ENCODE measurements at places on chromosomes 11 and 22. TPM values are rescaled to one million over a fixed set of nuclear protein-coding genes. Genes with fewer than 3 reads are reported as not detected.
A peak's percentile ranks its signal among the peaks of the same experiment; 100 is the strongest.

OR52N4 gene
- not detected for total RNA-seq

PRRG4 gene
- not detected for total RNA-seq

MPZL2 gene
- not detected for total RNA-seq

ANKK1 gene
- not detected for total RNA-seq

DRD4 gene
- not detected for total RNA-seq

CCDC87 gene
- total RNA-seq = 0.18 TPM

SYCE3 gene
- not detected for total RNA-seq

SLC17A6 gene
- not detected for total RNA-seq

NXPE2 gene
- total RNA-seq = not detected

DNA sequence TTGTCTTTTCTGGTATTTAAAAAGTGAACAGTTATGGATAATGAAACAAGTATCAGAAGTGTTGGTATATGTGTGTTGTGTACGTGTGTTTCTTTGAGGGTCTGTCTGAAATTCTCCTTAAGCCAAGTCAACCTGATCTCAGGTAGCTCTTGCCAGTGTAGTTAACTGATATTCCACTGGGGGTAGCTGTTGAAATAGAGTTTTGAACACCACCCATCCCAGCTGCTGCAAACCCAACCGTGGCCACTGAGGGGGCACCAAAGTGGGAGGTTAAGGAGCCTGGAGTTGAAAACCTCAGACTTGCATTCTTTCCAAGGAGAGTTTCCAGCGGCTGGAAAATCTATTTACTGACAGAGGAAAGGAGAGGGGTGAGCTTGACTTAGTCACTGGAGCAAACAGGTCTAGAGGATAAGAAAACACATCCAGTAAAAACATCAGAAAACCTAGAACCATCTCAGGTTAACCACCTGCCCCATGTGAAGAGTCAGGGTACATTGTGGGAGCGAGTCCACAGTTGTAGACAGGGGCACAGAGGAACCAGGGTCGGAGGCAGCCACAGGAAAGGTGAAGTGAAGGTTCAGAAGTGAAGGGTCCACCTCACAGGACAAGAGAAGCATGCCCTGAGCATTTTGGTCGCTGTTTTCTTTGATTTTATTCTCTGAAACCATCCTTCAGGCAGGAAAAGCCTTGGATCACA, 8.8 kb upstream of the CUL5 start:
- H3K36me3 ChIP-seq = no peaks in the 10 kb centered on the region
- peak; percentile 28 for DNase-seq
- no peak overlapping the region for H3K27ac ChIP-seq
- H3K4me3 ChIP-seq = no peak overlapping the region
- no peaks in the 10 kb centered on the region for H3K4me1 ChIP-seq

- H3K4me3 ChIP-seq = no peak overlapping the region
- no peaks in the 10 kb centered on the region for H3K27me3 ChIP-seq
- H3K36me3 ChIP-seq = peaks cover 1% of the 10 kb centered on the region
Observed at GRCh38 chr22:46586123-46586519, 34.1 kb upstream of the GRAMD4 start.

GRCh38 chr11:73236854-73237253, 18.8 kb downstream of the P2RY2 start:
- peaks cover 17% of the 10 kb centered on the region for H3K4me1 ChIP-seq
- no peaks in the 10 kb centered on the region for H3K36me3 ChIP-seq
- H3K4me3 ChIP-seq = no peak overlapping the region
- H3K27ac ChIP-seq = no peak overlapping the region

DNA sequence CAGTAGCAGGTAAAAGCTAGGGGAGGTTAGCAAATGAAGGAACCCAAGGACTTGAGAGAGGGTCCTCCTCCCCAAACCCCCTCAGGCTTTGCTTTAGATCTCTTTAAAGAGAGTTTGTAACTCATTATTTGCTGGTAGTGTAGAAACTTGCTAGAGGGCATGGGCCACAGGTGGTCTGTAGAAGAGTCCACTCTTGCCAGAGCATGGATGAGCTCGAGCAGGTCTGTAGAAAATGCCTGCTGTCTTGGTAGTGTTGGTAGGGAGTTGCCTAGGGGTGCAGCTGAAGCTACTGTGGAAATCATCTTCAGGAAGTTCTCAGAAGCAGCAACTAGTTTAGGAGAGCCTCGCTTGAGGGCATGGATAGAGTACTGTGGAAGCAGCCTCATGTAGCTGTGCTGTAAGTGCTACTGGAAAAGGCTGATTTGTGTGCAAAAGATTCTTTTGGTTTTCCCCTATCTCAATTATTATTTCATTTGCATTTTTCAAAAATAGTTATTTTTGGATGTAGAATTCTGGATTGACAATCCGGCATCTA, 104.3 kb downstream of the TMEM135 start:
- no peaks in the 10 kb centered on the region for H3K4me1 ChIP-seq
- DNase-seq = no peak
- H3K27me3 ChIP-seq = no peaks in the 10 kb centered on the region
- H3K36me3 ChIP-seq = no peaks in the 10 kb centered on the region
- H3K4me3 ChIP-seq = no peak overlapping the region

DNA sequence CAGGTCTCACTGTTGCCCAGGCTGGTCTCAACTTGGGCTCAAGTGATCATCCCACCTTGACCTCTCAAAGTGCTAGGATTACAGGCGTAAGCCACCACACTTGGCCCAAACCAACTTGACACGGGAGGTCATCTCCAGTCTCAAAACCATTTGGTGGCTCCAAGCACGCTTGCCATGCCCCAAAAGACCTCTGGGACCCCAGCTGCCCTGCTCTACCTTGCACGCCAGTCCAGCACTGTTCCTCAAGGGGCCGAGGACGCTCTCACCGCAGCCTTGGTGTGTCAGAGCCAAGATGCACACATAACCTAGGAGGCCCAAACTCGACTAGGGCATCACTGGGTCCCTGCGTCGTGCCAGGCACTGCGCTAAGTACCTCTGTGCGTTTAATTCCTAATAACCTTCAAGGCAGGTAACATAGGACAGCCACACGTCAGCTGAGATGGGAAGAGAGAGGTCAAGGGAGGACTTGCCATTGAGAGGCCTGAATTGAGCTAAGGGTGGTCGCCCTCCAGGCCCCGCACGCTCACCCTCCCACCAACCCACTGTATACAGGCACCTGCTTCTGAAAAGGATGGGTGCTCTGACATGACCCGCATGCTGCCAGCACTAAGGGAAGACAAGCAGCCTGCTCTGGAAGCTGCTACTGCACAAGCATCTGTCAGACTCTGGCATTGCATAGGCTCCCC, 4.6 kb upstream of the GAS2L1 start:
- peaks cover 41% of the 10 kb centered on the region for H3K36me3 ChIP-seq
- no peak overlapping the region for H3K27ac ChIP-seq
- no peak overlapping the region for H3K4me3 ChIP-seq
- no peak for DNase-seq
- no peaks in the 10 kb centered on the region for H3K27me3 ChIP-seq
- peaks cover 2% of the 10 kb centered on the region for H3K4me1 ChIP-seq

DNA sequence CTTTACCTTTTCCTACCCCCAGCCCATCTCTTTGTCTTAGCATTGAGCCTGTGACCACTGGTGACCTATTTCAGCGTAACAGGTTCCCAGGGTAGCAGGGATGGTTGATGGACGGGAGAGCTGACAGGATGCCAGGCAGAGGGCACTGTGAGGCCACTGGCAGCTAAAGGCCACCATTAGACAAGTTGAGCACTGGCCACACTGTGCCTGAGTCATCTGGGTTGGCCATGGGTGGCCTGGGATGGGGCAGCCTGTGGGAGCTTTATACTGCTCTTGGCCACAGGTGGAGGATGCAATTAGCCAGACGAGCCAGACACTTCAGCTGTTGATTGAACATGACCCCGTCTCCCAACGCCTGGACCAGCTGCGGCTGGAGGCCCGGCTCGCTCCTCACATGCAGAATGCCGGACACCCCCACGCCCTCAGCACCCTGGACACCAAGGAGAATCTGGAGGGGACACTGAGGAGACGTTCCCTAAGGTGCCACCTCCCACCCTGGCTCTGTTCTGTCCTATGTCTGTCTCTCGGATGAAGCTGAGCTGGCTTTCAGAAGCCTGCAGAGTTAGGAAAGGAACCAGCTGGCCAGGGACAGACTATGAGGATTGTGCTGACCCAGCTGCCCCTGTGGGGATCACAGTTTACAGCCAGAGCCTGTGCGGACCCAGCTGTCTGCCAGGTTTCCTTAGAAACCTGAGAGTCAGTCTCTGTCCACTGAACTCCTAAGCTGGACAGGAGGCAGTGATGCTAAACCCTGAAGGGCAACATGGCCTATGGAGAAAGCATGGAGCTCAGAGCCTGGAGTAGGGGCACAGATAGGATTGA, 29.8 kb downstream of the PIK3IP1 start:
- no peaks in the 10 kb centered on the region for H3K4me1 ChIP-seq
- H3K4me3 ChIP-seq = no peak overlapping the region
- DNase-seq = no peak
- no peak overlapping the region for H3K27ac ChIP-seq

- peaks cover 6% of the 10 kb centered on the region for H3K36me3 ChIP-seq
- peak overlapping the region; percentile 71 for H3K4me3 ChIP-seq
- peaks cover 8% of the 10 kb centered on the region for H3K4me1 ChIP-seq
- peak overlapping the region; percentile 47 for H3K27ac ChIP-seq
- no peak for DNase-seq
Observed at GRCh38 chr11:64285885-64286800, 495 bp downstream of the GPR137 start.

- no peak for DNase-seq
- H3K4me3 ChIP-seq = no peak overlapping the region
- H3K36me3 ChIP-seq = no peaks in the 10 kb centered on the region
- peaks cover 3% of the 10 kb centered on the region for H3K27me3 ChIP-seq
Observed at GRCh38 chr22:19550382-19550781, 26.2 kb upstream of the CLDN5 start.

DNA sequence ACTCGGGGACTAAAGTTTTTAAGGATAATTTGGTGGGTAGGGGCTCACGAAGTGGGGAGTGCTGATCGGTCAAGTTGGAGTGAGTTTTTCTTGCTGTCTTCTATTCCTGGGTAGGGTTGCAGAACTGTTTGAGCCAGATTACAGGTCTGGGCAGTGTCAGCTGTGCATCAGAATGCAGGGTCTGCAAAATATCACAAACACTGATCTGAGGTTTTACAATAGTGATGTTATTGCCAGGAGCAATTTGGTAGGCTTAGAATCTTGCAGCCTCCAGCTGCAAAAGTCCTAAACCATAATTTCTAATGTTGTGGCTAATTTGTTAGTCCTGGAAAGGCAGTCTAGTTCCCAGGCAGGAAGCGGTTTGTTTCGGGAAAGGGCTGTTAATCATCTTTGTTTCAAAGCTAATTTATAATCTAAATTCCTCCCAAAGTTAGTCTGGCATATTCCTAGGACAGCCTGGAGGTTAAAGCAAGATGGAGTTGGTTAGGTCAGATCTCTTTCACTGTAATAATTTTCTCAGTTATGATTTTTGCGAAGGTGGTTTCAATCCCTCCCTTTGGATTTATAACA, 39.7 kb upstream of the CALCA start:
- H3K36me3 ChIP-seq = no peaks in the 10 kb centered on the region
- H3K4me1 ChIP-seq = no peaks in the 10 kb centered on the region
- no peak for DNase-seq
- H3K27ac ChIP-seq = no peak overlapping the region
- H3K4me3 ChIP-seq = no peak overlapping the region

DNA sequence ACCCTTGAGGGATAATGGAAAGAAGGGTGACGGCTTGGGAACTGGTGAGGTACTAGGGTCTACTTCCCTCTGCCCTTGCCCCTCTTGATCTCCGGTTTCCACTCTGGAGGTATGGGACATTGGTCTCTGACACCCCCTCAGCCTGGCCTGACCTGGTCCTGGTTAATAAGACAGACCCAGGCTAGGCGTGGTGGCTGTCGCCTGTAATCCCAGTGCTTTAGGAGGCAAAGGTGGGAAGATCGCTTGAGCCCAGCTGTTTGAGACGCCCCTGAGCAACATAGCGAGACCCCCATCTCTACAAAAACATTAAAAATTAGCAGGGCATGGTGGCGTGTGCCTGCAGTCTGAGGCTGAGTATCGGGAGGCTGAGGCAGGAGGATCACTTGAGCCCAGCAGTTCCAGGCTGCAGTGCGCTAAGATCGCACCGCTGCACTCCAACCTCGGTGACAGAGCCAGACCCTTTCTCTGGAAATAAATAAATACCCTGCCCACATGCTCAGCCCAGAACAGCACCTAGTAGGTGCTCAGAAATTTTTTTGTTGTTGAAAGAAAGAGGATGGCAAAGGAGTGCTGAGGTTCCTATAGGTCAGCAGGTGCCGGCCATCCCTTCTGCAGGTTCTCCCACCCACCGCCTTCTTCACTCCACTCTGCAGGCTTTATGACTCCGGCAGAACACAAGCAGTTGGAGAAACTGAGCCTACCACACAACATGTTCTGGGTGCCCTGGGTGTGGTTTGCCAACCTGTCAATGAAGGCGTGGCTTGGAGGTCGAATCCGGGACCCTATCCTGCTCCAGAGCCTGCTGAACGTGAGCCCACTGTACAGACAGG, 6.3 kb downstream of the BEST1 start:
- no peak overlapping the region for H3K4me3 ChIP-seq
- peaks cover 9% of the 10 kb centered on the region for H3K4me1 ChIP-seq
- no peak for DNase-seq
- no peaks in the 10 kb centered on the region for H3K27me3 ChIP-seq

- no peak for DNase-seq
- peaks cover 17% of the 10 kb centered on the region for H3K36me3 ChIP-seq
- H3K27me3 ChIP-seq = no peaks in the 10 kb centered on the region
- peaks cover 6% of the 10 kb centered on the region for H3K4me1 ChIP-seq
- peak overlapping the region; percentile 2 for H3K27ac ChIP-seq
Observed at GRCh38 chr11:12440565-12440964, 63.2 kb downstream of the PARVA start.

GRCh38 chr11:17770048-17770652, 35.6 kb downstream of the KCNC1 start:
- DNase-seq = no peak
- peaks cover 4% of the 10 kb centered on the region for H3K27me3 ChIP-seq
- H3K36me3 ChIP-seq = no peaks in the 10 kb centered on the region
- H3K27ac ChIP-seq = no peak overlapping the region

DNA sequence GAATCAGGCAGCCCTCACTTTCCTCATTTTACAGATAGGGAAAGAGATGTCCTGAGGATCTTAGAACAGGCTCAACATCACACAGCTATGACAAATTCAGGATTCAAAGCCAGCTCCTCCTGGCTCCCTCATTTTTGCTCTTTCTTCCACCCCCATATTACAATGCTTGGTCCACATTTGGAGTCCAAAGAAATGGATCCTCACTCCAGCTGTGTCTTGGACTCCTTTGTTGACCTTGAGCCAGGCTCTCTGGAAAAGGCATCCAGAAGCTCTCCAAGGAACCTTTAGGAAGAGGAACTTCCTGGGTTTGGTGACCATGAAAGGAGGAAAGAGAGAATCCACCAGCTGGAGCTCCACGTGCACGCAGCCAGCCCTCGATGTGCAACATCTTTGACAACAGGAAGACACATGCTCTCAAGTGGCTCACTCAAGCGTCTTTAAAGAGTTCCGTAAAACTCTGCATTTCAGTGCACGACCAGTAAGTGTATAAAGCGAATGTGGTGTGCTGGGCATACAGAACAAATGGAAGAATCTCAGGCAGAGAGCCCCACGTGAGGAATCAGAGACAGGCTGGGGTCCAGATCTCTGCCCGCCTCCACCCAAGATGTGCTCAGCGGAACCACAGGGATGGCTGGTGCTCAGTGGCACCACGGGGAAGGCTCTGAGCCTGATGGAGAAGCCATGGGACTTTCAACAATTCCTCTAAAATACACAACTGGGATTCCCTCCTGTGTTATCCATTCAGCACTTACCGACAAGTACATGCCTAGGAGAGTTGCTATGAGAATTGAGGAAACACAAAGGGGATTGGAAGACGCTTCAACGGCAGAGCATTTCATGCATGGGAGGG, 48.4 kb downstream of the ISX start:
- H3K4me3 ChIP-seq = no peak overlapping the region
- DNase-seq = no peak
- no peaks in the 10 kb centered on the region for H3K27me3 ChIP-seq
- no peak overlapping the region for H3K27ac ChIP-seq

- no peak overlapping the region for H3K4me3 ChIP-seq
- H3K4me1 ChIP-seq = peaks cover 7% of the 10 kb centered on the region
- H3K36me3 ChIP-seq = no peaks in the 10 kb centered on the region
- no peak overlapping the region for H3K27ac ChIP-seq
Observed at GRCh38 chr11:36469881-36470802, 39.9 kb downstream of the TRAF6 start.
